ENCODE measurements at places on chromosomes 13 and 19.

DNA sequence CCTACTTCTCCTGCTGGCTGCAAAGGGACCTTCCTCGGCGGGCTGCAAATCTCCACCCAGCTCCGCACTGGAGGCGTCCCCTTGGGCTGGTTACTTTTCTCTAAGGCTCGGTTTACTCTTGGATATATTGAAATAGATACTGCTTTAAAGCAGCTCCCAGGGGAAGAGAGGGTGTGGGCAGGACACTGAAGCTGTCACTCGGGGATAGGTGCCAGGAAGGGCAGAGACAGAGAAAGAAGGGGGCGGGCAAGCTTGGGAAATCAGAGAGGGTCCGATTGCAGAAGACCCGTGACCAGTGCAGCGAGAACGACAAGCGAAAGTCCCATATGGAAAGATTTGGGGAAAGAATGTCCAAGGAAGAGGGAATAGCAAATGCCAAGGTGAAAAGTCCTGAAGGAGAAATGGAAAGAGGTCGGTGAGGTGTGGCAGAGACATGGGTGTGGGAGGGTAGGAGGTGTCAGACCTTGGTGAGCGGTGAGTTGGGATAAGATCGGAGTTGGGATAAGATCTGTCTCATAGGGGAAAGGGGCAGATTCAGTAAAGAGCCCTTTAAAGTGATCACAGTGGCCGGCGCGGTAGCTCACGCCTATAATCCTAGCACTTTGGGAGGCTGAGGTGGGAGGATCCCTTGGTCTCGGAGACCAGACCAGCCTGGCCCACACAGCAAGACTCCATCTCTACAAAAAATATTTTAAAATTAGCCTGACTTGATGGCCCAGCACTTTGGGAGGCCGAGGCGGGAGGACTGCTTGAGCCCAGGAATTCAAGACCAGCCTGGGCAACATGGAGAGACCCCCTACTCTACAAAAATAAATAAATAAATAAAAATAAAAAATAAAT is 618 bp downstream of the THSD8 start:
- no peak for DNase-seq

GRCh38 chr13:61415058-61415721 is 459 bp downstream of the PCDH20 start:
- peak; percentile 81 for DNase-seq

- DNase-seq = no peak
These were observed 25.0 kb downstream of the LRCH1 start for GRCh38 chr13:46577696-46578589.

GRCh38 chr13:113732176-113732960 is 26.7 kb upstream of the TMEM255B start:
- no peak for DNase-seq

- DNase-seq = no peak
These were observed 1794.2 kb downstream of the SLITRK5 start for GRCh38 chr13:89465366-89465765.

GRCh38 chr13:97852181-97852874 is 101.1 kb upstream of the IPO5 start:
- no peak for DNase-seq

GRCh38 chr13:99353836-99354235 is 46.6 kb upstream of the GPR183 start:
- no peak for DNase-seq

GRCh38 chr13:40109351-40109844 is 453.9 kb downstream of the COG6 start:
- no peak for DNase-seq

DNA sequence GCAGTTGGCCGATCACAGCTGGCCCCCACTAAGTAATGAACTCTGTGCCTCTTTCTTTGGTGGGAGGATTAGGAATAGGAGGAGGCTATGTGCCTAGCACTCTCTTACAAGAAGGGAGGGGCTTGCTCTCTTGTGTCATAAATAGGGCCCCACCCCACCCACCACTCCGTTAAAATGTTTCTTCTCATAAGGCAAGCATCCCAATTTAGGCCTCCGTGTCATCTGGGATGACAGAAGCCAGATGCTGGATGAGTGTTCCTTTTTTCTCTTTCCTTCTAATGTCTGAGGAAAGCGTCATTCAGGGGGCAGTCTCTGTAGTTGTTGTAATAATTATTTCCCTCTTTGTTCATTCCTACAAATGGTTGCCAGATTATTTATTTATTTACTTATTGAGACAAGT is at the start of gene LIPE:
LIPE (minus strand) TSS at position 76 of the 400 bp plus-strand sequence. CDS start 239 bp downstream, outside the sequence.
- no peak for DNase-seq

DNA sequence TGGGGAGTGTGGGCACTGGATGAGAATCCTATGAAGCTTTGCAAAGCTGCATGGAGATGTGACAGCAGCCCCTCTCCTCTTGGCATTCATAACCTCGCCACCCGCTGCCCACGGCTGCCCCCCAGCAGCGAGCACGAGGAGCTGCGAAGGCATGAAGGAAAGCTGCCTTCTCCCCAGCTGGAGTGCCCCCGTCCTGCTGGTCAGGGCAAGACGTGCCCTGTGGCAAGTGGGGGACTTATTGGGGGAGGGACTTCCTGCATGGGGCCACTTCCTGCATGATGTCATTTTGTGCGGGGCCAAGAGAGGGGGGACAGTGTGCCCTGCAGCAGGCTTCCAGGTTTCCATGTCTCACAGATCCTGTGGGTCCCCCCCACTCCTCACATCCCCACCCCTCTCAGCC is 85.9 kb downstream of the TSHZ3 start:
- DNase-seq = no peak

- DNase-seq = no peak
These were observed 2.0 kb downstream of the KLF2 start for GRCh38 chr19:16326401-16327168.

DNA sequence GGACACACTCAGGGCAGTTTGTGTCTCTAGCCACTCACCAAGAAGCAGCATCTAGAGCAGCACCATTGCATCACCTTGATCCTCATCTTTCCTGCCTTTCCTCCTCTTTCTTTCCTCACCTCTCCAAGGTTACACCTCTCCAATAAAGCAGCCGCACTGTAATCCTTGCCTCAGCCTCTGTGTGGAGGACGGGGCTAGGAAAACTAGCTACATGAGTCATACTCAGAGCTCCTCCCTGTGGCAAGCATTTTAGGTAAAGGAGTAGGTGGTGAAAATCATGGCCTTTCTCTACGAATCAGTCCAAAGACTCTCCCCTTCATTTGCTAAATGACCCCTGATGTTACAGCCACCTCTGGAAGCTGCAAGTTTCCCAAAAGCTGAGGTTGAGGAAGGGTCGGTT is 108.9 kb downstream of the DNAJC15 start:
- no peak for DNase-seq

DNA sequence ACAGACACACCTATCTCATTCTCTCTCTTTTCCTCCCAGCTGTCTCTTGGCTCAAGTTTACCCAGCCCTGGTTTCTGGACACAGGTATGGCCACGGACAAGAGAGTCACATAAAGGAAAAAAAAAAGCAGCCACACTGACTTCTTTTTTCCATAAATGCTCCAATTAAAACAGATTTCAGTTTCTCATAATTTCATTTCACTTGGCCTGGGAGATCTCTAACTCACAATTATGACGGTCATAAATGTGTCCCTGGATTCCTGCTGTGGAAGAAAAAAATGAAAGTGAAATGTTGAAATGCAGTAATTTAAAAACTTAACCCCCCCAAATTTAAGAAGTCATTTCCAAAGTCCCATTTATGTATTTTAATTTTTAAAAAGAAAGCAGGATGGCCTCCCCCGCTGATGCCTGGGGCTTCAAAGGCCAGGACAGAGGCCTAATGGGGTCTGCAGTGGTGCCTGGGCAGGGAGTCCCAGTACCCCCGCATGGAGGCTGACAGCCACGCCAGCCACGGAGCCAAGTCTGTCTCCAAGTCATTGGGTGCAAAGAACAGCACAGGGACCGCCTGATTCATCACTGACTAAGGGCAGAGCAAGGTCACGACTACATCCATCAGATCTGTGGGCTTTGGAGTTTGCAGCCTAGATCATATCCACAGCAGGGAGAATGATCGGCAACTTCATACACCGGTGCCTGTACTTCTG is 79.7 kb downstream of the TSHZ3 start:
- DNase-seq = no peak

GRCh38 chr13:100521851-100522617 is 66.6 kb downstream of the GGACT start:
- no peak for DNase-seq

DNA sequence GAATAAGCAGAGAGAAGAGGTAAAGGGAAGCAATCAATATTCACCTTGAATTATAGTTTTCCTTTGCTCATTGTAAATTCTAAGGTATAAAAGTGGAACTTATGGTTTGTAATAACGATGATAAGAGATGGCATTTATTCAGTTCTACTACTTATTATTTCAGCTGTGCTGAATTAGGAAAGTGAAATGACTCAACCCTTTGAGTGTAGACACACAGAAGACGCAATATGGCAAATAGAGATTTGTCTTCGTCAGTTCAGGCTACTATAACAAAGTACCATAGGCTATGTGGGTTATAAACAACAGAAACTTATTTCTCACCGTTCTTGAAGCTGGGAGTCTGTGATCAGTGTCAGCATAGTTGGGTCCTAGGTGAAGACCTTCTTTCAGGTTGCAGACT is 713.0 kb upstream of the PCDH9 start:
- DNase-seq = no peak

GRCh38 chr13:106619688-106620555 is 52.0 kb upstream of the ARGLU1 start:
- DNase-seq = peak; percentile 49

- DNase-seq = no peak
These were observed 20.7 kb downstream of the NDFIP2 start for GRCh38 chr13:79501538-79502232.

DNA sequence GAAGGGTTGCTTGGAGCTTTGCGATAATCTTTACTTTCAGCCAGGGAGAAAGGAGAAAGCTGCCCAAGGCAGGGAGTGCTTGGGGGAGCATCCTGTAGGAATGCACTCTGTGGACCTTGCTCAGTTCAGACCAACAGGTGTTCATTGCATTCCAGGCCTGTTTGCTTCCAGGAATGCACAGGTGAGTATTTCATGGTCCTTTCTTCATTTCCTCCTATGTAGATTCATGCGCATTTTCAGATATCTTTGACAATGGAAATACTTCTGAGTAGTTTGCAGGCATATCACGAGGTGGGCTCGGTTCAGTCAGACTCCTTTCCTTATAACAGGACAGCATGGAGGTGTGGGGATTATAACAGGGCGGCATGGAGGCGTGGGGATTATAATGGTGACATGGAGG is 254.8 kb downstream of the FGF9 start:
- no peak for DNase-seq

DNA sequence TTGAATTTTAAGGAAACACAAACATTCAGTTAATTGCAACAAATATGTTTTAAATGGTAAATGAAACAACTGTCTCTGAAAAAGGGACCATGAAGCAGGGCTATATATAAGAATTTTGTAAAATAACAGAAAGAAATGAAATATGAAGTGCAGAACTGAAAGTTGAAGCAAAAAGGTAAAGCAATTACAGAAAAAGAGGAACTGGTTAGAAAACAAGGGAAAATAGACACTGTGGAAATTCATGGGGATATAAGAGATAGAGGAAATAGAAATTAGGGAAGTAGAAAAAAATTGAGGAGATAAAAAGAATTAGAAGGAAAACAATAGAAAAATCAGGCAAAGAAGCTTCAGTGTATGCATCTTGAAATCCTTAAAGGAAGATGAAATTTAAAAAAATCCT is 40.0 kb upstream of the TDRD3 start:
- DNase-seq = no peak

GRCh38 chr19:46786236-46787039 is 2.0 kb downstream of the SLC1A5 start:
- DNase-seq = peak; percentile 18

GRCh38 chr19:17605761-17606589 is 50.5 kb downstream of the COLGALT1 start:
- DNase-seq = no peak

GRCh38 chr19:36041831-36042230 is 9.2 kb upstream of the CLIP3 start:
- no peak for DNase-seq

- DNase-seq = no peak
These were observed 6.8 kb downstream of the ZNF507 start for GRCh38 chr19:32352241-32352630.

GRCh38 chr19:7373862-7374261 is 25.1 kb downstream of the ARHGEF18 start:
- DNase-seq = no peak

DNA sequence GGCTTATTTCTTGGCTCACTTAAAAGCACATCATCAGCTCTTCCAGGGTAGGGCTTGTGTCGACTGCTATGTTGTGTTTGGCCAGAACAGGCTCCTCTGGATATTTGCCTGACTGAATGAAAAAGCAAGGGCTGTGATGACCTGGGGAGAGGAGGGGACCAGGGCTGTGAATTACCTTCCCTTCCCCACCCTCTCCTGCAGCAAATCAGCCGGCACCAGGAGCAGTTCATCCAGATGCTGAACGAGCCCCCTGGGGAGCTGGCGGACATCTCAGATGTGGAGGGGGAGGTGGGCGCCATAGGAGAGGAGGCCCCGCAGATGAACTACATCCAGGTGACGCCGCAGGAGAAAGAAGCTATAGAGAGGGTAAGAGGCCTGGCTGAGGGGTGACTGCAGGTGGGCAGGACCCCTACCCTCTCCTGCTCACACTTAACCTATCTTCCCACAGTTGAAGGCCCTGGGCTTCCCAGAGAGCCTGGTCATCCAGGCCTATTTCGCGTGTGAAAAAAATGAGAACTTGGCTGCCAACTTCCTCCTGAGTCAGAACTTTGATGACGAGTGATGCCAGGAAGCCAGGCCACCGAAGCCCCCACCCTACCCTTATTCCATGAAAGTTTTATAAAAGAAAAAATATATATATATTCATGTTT is 4.4 kb downstream of the GADD45GIP1 start:
- DNase-seq = no peak

- no peak for DNase-seq
These were observed 28.8 kb downstream of the EPN1 start for GRCh38 chr19:55703790-55704215.

DNA sequence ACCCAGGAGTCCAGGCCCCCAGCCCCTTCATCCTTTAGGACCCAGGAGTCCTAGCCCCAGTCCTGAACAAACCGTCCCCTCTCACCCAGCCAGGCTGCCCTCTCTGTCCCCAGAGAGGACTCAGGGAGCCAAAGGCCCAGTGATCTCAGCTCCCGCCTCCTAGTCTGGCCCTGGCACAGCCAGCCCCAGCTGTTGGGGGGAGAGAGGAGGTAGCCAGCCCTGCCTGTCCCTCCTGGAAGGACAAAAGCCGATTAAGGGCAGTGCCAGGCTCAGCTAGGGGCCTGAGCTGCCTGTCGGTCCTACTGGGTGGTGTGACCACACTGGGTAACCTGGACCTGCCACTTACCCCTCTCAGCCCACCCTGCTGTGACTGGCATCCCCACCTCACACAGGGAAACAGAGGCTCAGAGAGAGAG is 14.5 kb downstream of the LIPE start:
- DNase-seq = no peak

DNA sequence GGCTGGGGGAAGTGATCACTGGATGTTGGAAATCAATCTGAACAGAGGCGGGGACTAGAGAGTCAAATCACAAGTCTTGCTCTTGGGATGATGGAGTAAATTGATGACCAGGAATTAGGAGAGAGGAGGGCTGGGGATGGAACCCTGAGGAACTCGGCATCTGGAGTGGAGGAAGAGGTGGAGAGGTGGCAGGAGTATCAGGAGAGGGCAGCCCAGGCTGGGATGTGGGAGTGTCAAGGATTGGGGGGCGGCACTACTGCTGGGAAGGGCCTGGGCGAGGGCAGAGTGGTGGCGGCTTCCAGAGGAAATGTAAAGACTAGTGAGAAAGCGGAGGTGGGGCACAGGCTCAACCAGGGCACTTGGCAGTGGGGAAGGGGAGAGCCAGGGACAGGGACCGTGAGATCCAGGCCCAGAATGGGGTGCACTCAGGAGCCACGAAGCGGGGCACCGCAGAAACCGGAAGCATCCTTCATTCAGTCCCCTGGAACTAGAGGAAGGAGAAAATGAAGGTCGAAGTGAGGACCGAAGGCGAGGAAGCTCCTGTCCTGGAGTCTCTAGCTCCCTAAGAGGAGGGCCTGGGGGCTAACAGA is 81.2 kb upstream of the GPR183 start:
- DNase-seq = no peak

All from NCI-H748 treated with DMSO at 0.1 percent for 48 hours (cell line).